ENCODE measurements at places on chromosomes 3 and 15.

GRCh38 chr15:78660584-78660983 is 19.6 kb upstream of the CHRNB4 start:
- no peak for DNase-seq

DNA sequence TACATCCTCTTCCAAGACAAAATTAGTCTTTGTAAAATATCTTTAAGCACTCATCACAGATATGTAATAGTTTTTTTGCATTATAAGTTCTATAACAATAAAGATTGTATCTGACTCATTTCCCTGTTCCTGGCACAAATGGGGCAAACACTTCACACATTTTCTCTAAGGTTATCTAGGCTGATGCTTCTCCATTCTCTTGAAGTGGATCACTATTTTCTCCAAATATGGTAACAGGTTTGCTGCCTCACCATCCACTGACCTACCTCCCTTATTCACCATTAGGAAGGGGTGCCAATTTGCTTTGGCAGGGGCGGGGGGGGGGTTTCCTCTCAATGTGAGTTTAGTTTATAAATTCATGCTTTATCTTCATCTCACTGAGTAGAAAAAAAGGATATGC is 767.7 kb upstream of the LMCD1 start:
- DNase-seq = no peak

DNA sequence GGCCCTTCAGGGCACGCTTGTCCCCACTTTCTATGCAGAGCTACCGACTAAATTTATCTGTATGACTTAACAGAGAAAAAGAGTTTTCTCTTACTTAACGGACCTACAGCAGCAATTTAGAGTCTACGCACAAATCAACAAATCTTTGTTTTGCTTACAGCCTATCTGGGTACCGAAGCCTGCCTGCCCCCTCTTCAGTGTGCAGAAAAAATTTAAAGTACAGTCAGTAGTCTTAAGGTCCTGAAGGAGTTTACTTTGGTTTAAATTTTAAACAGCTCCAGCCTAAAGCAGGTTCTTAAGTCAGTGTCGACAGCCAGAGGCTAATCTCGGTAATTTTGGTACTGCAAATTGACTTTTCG is 570 bp downstream of the SACM1L start:
- no peak for DNase-seq

- DNase-seq = no peak
Observed at GRCh38 chr3:37453393-37454389, 279.3 kb upstream of the LRRFIP2 start.

- DNase-seq = no peak
Observed at GRCh38 chr3:9168241-9168741, 81.2 kb downstream of the SRGAP3 start.

- DNase-seq = no peak
Observed at GRCh38 chr3:50205413-50206276, 574 bp downstream of the SLC38A3 start.

DNA sequence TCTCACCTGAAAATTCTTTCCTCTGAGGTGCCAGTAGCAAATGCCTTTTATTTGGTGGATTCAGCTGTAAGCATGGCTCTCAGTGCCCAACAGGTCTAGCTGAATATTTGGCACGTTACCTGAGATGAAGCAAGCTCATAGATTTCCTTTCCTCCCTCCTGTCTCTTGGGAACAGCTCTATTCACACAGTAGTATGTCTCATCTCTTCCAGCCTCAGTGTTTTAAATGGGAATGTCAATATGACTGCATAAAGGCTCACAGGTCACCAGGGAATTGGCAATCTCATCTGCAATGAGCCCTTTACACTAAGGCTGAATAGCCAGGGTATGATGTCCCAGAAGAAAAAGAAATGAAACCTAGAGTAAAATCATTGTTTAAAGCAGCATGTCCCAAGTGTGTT is 733.5 kb downstream of the NTRK3 start:
- no peak for DNase-seq

GRCh38 chr3:131338948-131339640 is 42.5 kb upstream of the NUDT16 start:
- no peak for DNase-seq

DNA sequence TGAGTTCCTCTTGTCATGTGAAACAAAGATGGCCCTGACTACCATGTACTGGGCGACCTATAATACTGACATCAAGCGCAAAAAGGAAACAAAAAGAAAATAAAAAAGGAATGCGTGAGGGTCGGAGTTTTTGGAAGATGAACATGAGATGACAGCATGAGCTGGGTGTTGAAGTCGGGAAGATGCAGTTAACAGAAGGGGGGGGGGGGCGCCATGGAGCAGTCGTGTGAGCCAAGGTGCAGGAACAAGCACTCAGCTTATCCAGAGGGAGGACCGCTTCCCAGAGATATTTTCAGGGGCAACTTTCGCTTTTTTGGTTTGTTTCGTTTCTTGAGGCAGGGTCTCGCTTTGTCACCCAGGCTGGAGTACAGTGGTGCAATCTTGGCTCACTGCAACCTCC is 110.2 kb downstream of the RORA start:
- DNase-seq = no peak

DNA sequence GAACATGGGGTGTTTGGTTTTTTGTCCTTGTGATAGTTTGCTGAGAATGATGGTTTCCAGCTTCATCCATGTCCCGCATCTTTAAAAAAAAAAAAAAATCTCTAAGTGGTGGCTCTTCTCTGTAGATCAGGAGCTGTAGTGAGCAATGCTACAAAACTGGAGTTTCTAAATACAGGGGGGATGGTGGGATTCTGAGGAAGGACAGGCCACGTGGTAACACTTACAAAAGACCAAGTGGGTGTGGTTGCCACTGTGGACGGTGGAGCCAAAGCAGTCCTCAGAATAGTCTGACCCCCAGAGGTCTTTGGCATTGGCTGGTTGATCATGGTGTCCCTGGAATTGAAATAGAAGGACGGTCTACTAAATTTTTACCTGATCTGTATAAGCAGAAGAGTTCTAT is 7.7 kb downstream of the CCRL2 start:
- DNase-seq = no peak

DNA sequence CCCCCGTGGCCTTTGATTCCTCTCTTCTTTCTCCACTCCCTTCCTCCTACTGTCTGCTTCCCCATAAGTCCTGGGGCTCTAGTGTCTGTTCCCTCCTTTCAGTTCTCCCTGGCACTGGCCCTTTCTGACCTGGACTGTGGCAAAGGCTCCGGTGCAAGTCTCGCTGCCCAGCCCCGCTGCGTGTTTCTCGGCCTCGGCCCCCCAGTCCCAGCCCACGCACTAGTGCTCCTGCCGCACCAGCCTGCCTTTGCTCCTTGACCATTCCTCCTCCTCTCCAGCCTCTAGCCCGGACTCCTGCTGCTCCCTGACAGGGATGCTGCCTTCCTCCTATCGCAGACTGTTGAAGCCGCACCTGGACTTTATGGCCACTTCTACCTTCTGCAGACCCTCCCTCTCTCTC is 2.1 kb downstream of the TM6SF1 start:
- no peak for DNase-seq

DNA sequence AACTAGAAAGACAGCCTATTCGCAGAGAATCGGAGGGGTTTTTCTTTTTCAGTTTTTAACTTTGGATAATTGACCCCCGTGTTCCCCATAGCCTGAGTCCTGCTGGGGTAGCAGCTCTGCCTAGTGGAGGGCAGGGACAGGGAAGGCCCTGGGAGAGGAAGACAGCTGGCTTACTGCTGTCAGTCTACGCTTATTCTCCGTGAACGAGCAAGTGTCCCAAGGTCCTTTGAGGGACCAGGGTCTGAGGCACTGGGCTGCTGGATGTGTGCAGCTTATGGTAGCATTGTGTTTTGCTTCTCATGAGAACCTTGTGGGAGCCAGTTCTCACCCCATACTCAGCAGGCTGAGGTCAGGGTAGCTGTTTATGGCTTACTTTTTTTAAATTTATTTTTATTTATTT is 3.0 kb downstream of the LIMD1 start:
- no peak for DNase-seq

- DNase-seq = no peak
Observed at GRCh38 chr3:88713233-88713691, 394.2 kb upstream of the EPHA3 start.

- DNase-seq = no peak
Observed at GRCh38 chr15:33742306-33742705, 226.0 kb upstream of the CHRM5 start.

DNA sequence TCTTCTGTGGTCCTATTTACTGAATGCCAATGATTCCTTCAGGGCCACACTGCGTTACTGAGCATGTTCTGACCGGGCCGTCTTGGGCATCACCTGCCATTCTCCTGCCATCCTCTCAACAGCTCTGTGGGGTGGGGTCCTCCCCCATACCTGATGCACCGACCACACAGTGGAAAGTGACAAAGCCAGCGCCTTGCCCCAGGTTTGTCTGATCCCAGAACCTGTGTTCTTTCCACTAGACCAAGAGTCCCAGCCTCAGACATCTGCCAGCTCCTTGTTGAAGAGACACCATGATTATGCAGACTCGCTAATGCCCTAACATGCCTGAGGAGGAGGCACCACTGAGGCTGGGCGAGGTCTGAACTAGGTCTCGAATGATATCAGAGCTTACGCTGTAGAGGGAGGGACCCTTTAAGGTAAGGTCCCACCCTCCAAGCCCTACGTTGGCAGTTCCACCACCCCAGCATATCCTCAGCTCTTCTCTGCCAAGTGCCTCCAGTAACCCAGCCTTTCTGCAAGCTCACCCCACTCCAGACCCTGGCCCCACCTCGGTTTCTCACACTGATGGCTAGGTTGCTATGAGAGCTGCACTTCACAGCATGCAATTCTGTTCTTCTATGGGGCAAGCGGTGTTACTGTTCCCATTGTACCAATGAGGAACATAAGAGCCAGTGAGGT is 29.8 kb upstream of the PLXNA1 start:
- no peak for DNase-seq

- DNase-seq = no peak
Observed at GRCh38 chr3:130384476-130385025, 39.1 kb downstream of the COL6A5 start.

DNA sequence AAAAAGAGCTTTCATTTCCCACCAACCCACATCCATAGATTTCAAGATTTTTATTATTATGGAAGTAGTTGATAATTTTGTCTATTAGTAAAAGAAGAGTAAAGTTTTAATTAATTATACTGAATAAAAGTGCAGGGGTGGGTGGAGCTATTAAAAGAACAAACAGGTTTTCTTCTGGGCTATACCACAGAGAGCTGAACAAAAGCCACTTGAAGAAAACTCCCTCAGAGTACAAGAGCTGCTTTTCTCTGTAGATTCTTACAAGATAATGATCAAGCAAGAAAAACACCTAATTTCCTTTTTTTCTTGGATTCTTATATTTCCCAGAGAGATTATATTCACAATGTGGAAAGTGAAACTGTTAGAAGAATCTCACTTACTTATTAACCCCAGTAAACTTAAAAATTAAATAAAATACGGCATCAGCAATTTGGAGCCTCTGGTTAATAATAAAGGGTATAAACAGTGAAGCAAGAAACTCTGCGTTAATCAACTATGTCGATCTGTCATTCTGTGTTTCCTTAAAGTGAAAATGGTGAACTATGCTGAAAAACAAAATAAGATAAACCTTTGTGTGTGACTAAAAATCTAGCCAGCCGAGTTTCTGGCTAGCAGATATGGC is 84.9 kb downstream of the THBS1 start:
- no peak for DNase-seq

GRCh38 chr3:16286751-16287543 is 21.9 kb downstream of the OXNAD1 start:
- no peak for DNase-seq

- DNase-seq = no peak
Observed at GRCh38 chr15:71451130-71451529, 335.9 kb downstream of the THSD4 start.

- DNase-seq = no peak
Observed at GRCh38 chr3:67946436-67946835, 292.0 kb upstream of the SUCLG2 start.

Data from central memory CD8-positive, alpha-beta T cell (primary cell).